T-helper 2 cell (primary cell): ENCODE measurements at places on chromosomes 5 and 9.

DNA sequence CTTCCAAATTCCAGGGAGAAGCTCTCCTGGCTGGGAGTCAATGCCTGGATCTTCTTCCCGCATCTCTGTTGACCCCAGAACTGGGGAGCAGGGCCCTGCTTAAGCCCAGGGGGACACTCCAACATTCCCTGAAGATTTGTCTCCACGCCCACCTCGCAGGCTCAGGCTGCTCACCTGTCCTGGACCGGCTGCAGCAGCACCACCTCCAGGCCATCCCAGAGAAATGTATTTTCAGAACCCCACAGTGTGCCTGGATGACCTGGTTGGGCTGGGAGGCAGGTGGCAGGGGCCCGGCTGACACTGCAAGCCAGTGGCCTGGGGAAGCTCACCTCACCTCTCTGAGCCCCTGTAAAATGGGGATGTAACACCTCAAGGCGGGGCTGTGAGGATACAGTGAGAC is 27.1 kb upstream of the ZBTB43 start:
- no peak for DNase-seq

DNA sequence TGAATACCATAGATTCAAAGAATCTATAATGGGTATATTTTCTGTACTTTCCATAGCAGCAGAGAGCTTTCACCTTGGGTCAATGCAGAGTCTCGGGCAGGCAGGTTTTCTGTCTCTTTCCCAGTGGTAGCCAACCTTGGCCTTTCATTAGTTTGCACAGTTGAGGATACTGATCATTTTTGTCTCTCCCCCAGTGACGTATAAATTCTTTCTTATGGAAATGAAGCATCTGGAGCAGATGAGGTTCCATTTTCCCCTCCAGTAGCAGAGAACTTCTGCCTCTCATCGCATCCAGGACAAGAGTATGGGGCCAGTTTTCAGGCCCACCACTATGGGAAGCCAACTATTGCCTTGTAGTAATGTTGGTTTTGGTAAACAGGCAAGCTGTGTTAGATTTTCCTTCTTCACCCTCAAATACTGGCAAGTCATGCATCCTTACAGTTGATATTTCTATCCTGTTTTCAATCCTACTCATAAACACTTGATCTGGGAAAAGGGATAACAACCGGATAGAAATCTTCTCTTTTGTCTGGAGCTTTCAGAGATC is 845.2 kb upstream of the CDH18 start:
- no peak for DNase-seq

GRCh38 chr5:113357696-113358476 is 76.9 kb downstream of the TSSK1B start:
- no peak for DNase-seq

DNA sequence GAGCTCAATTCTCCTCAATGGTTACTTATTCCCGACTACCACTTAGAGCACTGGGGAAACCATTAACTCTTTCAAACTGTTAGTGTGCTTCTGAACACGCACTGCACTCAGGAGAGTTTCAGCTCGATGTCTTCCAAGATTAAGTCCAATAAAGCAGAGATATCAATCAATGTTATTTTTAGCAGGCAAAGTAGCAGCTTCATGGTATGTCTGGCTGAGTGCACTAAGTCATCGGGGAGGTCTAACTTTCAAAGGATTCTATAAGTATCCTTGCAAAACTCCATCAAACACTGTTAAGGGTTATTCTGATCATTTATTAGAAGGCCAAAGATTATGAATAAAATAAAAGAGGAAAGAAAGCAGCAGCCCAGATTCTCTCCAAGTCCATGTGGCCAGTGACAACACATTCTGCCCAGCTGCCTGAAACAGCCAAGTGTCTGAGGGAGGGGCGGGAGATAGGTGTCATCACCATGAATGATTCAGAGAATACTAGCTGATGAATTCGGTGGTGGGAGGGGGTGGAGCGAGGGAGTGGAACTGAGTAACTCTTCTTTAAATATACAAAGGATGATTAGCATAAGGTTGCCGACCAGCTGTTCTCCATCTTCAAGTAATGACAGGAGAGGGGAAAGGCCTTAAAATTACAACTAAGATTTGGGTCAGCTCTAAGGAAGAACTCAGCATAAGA is 21.3 kb downstream of the NREP start:
- no peak for DNase-seq

DNA sequence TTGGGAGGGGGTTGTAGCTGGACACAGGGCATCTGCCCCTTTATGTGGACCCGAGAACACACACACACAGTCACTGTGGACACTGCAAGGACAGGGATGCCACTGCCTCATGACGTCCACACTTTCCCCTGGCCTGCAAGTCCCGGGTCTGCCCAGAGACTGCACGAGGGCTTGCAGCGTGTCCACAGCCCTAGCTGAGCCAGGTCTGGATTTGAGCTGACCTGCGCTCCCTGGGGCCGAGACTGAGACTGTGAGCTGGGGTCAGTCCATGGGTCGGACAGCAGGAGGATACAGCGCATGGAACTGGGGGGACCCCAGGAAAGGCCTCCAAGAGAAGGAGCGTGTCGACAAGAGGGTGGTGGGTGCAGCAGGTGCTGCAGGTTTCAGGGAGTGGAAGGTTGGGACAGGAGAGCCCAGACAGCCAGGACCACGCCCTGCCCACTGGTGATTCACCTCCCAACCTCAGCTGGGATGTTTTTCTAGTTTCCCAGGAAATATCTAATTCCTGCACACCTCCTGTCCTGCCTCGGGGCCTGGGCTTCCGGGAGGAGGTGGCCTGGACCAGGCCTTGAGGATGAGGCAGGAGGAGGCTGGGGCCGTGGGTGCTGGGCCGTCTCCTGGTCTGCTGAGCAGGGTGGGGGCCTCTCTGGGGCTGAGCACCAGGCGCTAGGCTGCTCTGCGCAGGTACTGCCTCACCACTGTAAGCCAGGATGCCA is 806 bp upstream of the RNF224 start:
- no peak for DNase-seq

DNA sequence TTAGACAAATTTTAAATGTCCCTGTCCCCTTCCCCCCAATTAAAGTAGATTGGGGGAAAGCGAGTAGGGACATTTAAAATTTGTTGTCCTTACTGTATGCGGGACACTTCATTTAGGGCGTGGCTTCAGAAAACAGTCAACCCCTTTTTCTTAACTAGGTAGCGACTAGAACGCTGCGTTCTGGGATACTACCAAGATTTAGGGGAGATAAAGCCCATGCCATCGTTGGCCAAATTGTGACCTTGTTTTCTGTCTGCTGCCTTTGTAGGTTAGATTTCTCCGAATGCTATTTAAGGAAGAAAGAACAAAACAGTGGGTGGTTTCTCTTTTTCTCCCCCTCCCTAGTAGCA is 1.2 kb downstream of the CKS2 start:
- DNase-seq = no peak
